Thymus (tissue), 14 donors: ENCODE measurements at places on chromosomes 6 and 20. TPM values are rescaled to one million over a fixed set of nuclear protein-coding genes. Genes with fewer than 3 reads are reported as not detected.

IDH3B gene
- polyA plus RNA-seq = 68.9 TPM

MUC22 gene
- 0.02 TPM for polyA plus RNA-seq

KHDC3L gene
- 0.68 TPM for polyA plus RNA-seq

RNF182 gene
- 1.4 TPM for polyA plus RNA-seq

DNA sequence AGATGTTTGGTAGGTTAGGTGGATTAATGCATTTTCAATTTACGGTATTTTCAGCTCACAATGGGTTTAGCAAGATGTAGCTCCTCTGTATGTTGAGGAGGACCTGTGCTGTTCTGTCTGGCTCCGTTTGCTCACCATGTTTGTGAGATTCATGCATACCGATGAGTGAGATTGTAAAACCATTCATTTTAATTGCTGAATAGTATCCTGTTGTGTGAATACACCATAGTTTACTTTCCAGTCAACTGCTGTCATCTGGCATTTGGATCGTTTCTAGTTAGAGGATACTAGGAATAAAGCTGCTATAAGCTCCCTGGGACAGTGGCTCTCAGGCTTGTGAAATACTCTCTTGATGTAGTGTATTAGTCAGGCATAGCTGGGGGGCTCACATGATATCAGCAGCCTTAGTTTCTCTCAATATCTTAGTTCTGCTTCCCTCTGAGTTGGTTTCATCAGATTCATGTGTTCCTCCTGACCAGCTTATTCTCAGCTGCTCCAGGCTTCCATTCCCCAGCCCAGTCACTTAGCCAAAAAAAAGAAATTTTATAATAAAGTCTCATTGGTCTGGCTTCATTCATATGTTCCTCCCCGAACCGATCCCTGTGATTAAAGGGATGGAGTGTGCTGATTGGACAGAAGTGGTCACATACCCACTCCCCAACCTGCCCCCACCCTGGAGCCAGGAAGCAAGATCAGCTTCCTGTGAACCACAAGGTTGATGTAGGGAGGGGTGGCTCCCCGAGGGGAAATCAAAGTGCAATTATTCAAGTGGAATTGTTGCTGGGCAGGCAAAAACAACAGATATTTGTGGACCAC lies 10.9 kb upstream of the B4GALT5 start:
- DNase-seq = no peak
